ENCODE measurements at places on chromosomes 11 and 22.
A peak's percentile ranks its signal among the peaks of the same experiment; 100 is the strongest.

DNA sequence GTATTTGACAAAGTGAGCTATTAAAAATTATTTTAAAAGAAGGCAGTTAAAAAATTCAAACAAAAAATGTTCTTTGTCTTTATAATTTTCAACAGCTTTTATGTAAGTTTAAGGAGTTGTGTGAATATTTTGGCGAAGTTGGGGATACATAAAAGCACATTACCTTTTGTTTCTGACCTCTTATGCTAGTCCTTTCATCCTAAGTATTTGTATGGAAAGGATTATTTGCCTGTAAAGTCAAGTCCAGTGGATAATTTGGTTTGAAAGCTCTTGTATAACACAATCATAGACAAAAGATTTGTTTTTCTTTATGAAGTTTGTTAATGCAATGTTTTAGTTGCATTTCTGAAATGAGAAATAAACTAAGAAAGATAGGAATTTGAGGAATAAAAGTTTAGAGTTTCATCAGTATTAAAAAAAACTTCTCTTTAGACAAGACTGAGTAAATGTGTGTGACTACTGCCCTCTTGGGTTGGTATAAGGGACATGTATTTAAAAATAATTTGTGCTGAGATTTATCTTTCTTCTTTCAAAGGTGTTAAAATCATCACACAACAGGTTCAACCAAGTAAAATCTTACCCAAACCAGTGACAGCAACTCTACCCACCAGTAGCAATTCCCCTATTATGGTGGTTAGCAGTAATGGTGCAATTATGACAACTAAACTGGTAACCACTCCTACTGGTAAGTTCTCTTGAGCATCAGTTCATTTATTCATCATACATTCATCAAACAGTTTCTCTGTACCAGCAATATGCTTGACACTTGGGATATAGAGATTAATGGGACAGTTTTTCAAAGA, 68.2 kb downstream of the EMSY start:
- H3K4me1 ChIP-seq: no peaks in the 10 kb centered on the region
- no peaks in the 10 kb centered on the region for H3K36me3 ChIP-seq
- no peak for DNase-seq
- H3K4me3 ChIP-seq: no peak overlapping the region

DNA sequence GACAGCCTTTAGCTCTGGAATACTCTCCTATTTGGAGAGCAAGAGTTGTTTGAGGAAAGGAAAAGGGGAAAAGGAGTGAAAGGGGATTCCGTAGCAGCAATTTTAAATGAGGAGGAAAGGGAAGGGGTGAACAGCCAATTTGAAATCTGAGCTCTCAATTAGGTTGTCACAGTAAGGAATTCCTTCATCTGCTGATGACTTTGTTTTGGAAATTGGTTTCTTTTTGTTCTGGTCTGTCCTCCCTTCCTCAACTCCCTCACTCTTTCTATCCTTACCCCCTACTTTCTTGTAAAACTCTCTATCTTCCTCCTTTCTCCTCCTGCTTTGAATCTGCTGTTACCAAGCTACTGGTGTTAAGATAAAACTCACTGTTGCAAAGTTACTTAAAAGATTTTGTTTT, 1155.6 kb downstream of the DLG2 start:
- no peak for DNase-seq
- no peak overlapping the region for H3K4me3 ChIP-seq
- no peaks in the 10 kb centered on the region for H3K4me1 ChIP-seq
- H3K36me3 ChIP-seq: no peaks in the 10 kb centered on the region
- no peak overlapping the region for H3K27ac ChIP-seq
- no peaks in the 10 kb centered on the region for H3K27me3 ChIP-seq

DNA sequence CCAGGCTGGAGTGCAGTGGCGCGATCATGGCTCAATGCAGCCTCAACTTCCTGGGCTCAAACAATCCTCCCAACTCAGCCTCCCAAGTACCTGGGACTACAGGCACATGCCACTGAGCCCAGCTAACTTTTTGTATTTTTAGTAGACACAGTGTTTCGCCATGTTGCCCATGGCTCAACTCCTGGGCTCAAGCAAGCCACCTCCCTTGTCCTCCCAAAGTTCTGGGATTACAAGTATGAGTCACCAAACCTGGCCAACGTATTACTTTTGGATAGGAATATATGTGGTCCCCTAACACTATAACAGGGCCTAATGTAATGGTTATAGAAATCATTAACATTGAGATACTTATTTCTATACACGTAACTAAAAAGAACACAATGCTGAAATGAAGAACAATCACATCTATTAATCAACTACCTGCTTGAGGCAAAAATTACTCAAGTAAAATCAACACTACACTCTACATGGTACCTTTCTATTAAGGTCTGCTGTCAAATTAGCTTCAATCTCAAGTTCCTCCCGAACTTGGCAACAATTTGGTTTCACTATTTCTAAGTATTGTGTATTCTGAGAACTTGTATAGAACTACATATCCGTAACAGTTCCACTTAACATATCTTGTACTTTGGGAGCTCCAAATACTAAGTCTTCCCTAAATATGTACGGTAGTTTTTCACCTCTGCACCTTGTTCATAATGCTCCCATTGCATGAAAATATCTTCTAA, 124.9 kb downstream of the FCHSD2 start:
- DNase-seq: no peak
- no peaks in the 10 kb centered on the region for H3K4me1 ChIP-seq
- no peaks in the 10 kb centered on the region for H3K27me3 ChIP-seq
- no peaks in the 10 kb centered on the region for H3K36me3 ChIP-seq
- H3K4me3 ChIP-seq: no peak overlapping the region

DNA sequence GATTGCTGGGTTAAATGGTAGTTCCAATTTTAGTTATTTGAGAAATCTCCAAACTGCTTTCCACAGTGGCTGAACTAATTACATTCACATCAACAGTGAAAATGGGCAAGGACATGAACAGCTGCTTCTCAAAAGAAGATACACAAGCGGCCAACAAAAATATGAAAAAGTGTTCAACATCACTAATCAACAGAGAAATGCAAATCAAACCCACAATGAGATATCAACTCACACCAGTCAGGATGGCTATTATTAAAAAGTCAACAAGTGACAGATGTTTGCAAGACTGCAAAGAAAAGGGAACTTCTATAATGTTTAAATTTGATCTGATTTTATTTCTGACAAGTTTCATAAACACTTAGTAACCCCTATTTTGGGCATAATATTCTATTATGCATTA, 537.5 kb downstream of the DLG2 start:
- H3K4me3 ChIP-seq: no peak overlapping the region
- H3K4me1 ChIP-seq: no peaks in the 10 kb centered on the region
- no peak for DNase-seq
- H3K27ac ChIP-seq: no peak overlapping the region

- H3K4me3 ChIP-seq: no peak overlapping the region
- no peak overlapping the region for H3K27ac ChIP-seq
- no peak for DNase-seq
These were observed 96.0 kb downstream of the COMMD9 start for GRCh38 chr11:36193290-36193619.

- no peaks in the 10 kb centered on the region for H3K36me3 ChIP-seq
- H3K4me3 ChIP-seq: no peak overlapping the region
- H3K27ac ChIP-seq: peak overlapping the region; percentile 78
- peaks cover 40% of the 10 kb centered on the region for H3K4me1 ChIP-seq
- no peaks in the 10 kb centered on the region for H3K27me3 ChIP-seq
- no peak for DNase-seq
These were observed 105.7 kb downstream of the DBX1 start for GRCh38 chr11:20054584-20054983.

DNA sequence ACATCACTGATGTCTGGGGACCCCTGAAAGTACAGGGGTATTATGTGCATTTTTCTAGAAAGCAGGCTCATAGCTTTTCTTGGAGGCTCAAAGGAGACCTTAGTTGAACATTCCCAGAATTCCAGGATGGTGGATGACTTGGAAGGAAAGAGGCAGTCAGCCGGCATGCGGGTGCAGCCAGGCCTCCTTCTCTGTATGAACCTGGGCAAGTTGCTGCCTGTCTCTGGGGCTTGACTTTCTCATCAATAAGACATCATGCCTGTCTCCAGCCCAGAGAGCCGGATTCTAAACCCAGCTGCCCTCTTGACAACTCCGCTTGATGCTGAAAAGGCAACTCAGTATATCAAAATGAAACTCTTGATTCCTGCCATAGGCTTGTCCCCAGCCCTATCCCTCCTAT, 12.6 kb downstream of the MS4A15 start:
- no peak overlapping the region for H3K4me3 ChIP-seq
- H3K27ac ChIP-seq: no peak overlapping the region
- no peaks in the 10 kb centered on the region for H3K36me3 ChIP-seq
- H3K27me3 ChIP-seq: no peaks in the 10 kb centered on the region
- no peak for DNase-seq
- H3K4me1 ChIP-seq: no peaks in the 10 kb centered on the region

DNA sequence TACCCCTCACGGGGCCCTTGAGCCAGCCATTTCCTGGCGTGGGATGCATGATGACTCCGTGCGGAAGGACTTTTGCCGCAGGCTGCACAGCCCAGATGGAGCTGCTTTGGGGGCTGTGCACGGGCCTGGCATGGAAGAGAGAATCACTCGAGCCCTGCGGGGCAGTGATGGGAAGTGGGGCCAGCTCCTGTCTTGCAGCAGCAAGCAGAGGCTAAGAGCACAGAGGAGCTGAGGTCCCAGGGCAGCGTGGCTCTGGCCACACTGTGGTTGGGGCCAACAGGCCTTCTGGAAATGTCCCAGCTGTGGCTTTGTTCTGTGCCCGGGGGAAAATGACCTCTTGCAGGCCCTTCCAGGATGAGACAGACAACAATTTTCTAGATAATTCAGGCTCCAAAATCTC, 92.7 kb upstream of the TIMP3 start:
- H3K4me1 ChIP-seq: no peaks in the 10 kb centered on the region
- no peaks in the 10 kb centered on the region for H3K36me3 ChIP-seq
- H3K27me3 ChIP-seq: no peaks in the 10 kb centered on the region
- DNase-seq: no peak
- no peak overlapping the region for H3K27ac ChIP-seq
- no peak overlapping the region for H3K4me3 ChIP-seq

GRCh38 chr11:83265331-83265730, 20.8 kb downstream of the CCDC90B start:
- peaks cover 3% of the 10 kb centered on the region for H3K36me3 ChIP-seq
- H3K27ac ChIP-seq: no peak overlapping the region
- DNase-seq: no peak

GRCh38 chr11:83034673-83035014, 37.1 kb downstream of the RAB30 start:
- H3K27ac ChIP-seq: peak overlapping the region; percentile 71
- H3K4me1 ChIP-seq: peaks cover 23% of the 10 kb centered on the region
- no peaks in the 10 kb centered on the region for H3K27me3 ChIP-seq
- no peak for DNase-seq
- H3K4me3 ChIP-seq: no peak overlapping the region

- H3K27ac ChIP-seq: no peak overlapping the region
- DNase-seq: no peak
- H3K36me3 ChIP-seq: no peaks in the 10 kb centered on the region
- peaks cover 6% of the 10 kb centered on the region for H3K27me3 ChIP-seq
These were observed 4.4 kb downstream of the SCARF2 start for GRCh38 chr22:20433191-20433590.

DNA sequence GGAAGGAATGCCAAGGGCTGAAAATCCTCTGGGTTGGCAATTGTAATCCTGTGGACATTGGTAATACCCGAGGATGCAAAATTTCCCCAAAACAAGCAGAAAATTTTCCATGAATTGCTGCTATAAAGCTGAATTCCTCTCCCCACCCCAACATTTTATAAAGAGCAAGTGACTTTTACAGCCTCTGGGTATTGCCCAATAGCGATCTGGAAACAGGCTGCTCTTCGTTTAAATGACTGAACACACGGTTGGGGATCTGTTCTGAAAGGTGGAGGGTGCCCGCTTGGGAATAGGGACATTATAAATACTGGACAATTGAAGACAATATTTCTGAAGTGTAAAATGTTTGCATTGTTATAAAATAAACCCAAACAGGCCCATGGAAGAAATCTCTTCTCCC, 20.6 kb downstream of the EHF start:
- H3K4me3 ChIP-seq: no peak overlapping the region
- no peak for DNase-seq
- H3K4me1 ChIP-seq: peaks cover 34% of the 10 kb centered on the region
- H3K27me3 ChIP-seq: no peaks in the 10 kb centered on the region
- peaks cover 63% of the 10 kb centered on the region for H3K36me3 ChIP-seq

DNA sequence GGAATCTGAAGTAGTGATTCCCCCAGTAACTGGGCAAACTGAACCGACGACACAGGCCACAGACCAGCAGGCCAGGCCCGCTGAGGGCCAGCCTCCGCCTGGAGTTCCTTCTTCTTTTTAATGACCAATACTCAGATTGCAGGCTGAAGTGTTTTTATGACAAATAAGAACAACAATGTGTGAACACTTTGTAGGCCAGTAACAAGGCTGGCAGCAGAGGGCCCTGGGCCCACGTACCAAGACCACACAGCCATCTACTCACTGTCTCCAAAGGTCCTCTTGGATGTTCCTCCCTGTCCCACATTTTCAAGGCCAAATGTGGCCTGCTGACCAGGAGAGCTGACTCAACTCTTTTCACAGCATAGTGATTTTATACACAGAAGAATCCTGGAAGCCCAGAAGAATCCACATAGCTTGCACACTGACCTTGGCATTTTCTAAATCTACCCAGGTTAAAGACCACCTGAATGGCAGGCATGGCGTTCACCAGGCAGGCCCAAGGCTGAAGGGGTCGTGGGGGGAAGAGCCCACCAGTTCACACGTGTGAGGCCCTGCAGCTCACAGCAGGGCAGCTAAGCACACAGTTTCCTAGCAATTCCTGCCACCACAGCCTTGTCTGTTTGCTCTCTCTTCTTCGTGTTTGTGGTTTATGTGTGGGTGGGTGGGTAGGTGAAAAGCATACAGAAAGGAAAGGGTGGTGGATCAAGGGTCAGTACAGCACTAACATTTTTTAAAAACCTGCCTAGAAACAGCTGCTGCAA, 13.3 kb downstream of the SMCO4 start:
- no peak for DNase-seq
- H3K27me3 ChIP-seq: no peaks in the 10 kb centered on the region
- H3K27ac ChIP-seq: peak overlapping the region; percentile 45
- H3K4me1 ChIP-seq: peaks cover 26% of the 10 kb centered on the region
- H3K4me3 ChIP-seq: no peak overlapping the region
- H3K36me3 ChIP-seq: no peaks in the 10 kb centered on the region

Measured in esophagus squamous epithelium (tissue), 5 donors.